ENCODE measurements at places on chromosomes 2 and 18.
A peak's percentile ranks its signal among the peaks of the same experiment; 100 is the strongest.

- no peak for DNase-seq
Measured at GRCh38 chr2:62908145-62908544, 142.5 kb upstream of the OTX1 start.

- no peak for DNase-seq
Measured at GRCh38 chr2:23542230-23542789, 157.3 kb downstream of the KLHL29 start.

DNA sequence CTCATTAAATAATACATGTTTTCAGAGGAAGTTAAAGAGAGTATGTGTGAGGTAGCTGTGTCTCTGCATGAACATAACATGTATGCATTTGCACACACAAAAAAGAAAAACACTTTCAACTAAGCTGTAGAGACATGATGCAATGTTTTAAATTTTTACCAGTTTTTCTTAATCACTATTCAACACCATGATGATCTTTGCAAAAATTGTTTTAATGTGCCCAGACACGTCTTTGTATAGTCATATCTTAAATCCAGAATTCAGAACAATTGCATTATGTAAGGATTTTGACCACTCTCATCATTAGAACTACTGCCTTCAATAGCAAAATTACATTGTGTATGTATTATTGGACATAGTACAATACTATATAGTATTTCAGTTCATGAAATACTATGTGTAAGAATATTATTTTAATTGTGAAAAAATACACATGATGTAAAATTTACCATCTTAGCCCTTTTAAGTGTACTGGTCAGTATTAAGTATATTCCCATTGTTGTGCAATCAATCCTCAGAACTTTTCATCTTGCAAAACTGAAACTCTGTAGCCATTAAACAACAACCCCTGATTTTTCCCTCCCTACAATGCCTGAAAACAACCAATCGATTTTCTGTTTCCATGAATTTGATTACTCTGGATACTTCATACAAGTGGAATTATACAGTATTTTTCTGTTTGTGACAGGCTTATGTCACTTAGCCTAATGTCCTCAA, 104.5 kb upstream of the ACVR2A start:
- no peak for DNase-seq

DNA sequence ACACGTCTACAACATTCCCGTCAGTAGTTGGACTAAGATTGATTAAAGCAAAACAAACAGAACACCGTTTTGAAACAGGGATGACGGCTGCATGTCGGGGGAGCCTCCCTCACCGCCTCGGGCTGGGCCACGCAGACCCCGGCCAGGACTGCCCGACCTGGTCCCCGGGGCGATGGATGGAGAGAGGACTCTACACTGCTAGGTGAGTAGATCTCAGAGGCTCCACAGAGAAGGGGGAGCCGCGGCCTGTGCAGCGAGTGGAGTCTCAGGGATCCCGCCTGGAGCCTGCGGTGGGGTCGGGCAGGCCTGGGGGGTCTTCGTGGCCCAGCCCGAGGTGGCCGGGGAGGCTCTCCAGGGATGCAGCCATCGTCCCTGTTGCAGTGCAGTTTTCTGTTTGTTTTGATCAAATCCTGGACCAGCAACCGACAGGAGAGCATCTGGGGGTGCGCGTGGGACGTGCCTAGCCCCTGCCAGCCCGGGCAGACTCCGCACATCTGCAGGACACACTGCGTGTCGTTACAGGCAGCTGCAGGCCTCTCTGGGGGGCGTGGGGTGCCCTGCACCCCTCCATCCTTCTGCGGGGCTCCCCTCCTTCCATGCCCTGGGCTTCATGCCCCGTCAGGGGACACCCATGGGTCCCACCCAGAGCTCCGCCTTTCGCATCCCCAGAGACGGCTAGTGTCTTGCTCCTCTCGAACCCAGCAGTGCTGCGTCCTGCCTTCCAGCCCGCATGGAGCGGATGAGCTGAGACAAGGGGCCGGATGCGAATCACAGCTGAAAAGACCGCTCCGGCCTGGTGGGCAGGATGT, 143.6 kb downstream of the RTP5 start:
- no peak for DNase-seq

GRCh38 chr2:132680544-132680943, 10.5 kb upstream of the LYPD1 start:
- DNase-seq, result no peak

GRCh38 chr2:211033765-211034164, 477.4 kb downstream of the CPS1 start:
- no peak for DNase-seq

DNA sequence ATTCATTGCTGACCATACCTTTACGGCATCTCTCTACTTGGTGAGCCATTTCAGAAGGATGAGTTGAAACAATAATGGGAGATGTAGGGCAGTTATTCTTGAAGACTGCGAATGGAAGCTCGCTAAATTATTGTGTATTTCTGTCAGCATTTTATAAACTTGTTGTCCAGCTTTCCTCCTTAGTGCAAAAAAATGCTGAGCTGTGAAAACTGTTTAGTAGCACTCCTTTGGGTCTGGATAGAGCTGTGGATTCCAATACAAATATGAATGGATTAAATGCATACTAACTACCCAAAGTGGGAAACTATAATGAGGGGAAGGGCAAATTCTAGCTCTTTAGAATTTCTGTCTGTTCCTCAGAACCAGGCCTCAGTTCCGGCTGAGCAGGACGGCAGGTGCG, 461.6 kb downstream of the TXNL1 start:
- DNase-seq, result no peak

- peak; percentile 18 for DNase-seq
Measured at GRCh38 chr2:74261204-74261864, 62.9 kb downstream of the MTHFD2 start.

DNA sequence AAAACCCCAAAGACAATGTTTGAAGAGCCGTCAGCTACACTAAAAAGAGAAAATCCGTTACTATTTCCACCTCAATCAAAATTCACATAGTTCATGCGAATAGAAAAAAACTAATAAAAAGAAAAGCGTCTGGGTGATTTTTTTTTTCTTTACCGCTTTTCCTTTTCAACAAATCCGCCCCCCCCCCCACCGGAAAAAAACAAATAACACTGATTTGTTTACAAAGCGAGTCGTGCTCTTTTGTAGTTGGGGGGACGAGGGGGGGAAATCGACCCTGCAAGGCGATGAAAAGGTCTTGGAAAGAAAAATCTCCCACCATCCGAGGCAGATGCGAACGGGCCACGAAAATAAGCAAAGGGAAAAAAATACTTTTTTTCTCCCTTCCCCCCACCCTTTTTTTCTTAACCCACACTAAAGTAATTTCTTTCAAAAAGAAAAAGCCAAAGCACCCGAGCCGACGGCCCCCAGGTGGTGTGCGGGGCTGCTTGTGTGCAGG, 638 bp downstream of the ZNF521 start:
- no peak for DNase-seq

DNA sequence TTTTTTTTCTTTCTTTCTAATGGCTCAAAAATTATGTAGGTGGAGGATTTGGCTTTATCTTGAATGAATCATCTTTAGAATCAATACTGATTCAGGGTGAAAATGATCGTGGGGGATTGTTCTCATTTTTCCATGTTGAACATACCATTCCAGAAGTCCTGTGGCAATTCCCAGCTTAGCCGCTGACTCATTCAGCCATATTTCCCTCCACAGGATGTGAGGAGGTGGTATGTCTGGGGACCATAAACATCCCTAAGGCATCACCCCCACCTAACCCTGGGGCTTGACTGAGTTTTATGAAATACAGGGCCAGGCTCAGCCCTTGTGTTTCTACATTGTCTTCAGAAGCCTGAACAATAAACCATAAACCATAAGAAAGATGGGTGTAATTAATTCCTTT, 92.7 kb upstream of the FN1 start:
- DNase-seq, result no peak

- DNase-seq, result no peak
Measured at GRCh38 chr18:61400016-61400635, 66.9 kb downstream of the CDH20 start.

DNA sequence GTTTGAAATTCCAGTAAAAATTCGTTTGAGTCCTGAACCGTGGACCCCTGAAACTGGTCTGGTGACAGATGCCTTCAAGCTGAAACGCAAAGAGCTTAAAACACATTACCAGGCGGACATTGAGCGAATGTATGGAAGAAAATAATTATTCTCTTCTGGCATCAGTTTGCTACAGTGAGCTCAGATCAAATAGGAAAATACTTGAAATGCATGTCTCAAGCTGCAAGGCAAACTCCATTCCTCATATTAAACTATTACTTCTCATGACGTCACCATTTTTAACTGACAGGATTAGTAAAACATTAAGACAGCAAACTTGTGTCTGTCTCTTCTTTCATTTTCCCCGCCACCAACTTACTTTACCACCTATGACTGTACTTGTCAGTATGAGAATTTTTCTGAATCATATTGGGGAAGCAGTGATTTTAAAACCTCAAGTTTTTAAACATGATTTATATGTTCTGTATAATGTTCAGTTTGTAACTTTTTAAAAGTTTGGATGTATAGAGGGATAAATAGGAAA, 80.7 kb downstream of the ACSL3 start:
- DNase-seq, result no peak

DNA sequence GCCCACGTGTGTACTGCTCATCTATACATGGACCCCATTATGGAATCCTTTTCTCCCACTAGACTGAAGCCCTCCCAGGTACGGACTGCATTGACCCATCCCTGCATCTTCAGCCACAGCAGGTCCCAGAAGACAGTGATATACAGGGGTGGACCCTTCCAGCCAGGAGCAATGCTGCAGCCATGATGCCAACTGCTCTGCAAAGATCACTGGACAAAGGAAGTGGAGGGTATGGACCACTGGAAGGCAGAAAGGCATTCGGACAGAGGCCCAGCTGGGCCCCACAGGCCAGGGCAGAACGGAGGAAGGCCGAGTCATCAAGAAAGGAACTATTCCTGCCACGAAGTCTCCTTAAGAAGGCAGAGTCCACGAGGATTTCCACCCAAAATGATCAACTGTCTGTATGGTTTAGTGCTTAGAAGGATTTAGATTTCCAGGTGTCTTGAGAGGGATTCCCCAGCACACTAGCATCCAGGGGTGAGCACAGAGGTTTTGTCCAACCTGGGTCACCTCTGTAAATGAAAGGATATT, 93.4 kb downstream of the TWIST2 start:
- DNase-seq, result no peak

- no peak for DNase-seq
Measured at GRCh38 chr2:20472569-20472968, 25.7 kb downstream of the RHOB start.

GRCh38 chr2:196453613-196454047, 185.9 kb upstream of the CCDC150 start:
- DNase-seq, result no peak

GRCh38 chr2:8551622-8552074, 130.2 kb upstream of the ID2 start:
- no peak for DNase-seq

DNA sequence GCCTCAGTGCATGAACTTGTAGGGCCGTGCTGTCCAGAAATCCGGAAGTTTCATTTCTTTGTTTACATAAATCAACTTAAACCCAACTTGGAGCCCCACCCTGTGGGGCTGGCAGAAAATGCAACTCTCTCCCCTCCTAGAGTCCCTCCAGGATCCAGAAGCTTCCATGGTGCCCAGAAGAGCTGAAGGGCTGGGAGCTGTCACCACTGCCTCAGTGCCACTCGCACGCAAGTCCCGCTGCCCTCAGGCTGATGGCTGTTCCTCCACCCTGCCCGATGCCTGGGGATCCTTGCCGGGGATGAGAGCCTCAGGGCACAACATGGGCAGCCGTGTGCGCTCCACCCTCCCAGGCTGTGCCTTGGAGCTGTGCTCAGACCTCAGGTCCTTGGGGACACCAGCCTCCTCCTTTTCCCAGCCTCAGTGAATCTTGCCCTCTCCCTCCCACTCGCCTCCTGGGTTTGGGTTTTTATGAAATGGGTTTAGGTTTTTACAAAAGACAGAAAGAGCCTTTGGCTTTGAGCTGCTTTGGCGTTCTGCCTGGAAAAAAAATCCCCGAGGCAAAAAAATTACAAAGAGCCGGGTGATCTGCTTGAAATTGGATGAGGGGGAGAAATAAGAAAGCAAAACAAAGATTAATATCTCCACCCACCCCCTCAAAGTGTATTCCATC, 155.2 kb downstream of the TWIST2 start:
- no peak for DNase-seq

GRCh38 chr2:214730248-214730647, 79.2 kb downstream of the BARD1 start:
- DNase-seq, result no peak

DNA sequence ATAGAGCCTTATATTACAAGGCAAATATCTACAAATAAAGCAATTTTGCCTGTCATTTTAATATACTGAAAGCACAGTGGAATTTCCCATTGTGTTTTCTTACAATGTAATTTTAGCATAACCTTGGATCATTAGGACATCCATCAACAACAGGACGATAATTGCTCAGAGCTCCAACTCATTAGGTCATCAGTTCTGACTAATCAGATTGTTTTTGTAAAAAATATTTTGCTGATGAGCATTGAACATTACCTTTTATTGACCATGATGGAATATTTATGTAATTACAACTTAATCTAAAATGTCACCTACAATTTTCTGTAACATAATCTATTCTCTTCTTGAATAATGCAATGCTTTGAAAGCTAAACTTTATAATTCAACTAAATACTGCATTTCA, 215.3 kb upstream of the DSEL start:
- no peak for DNase-seq

- no peak for DNase-seq
Measured at GRCh38 chr2:25103287-25103871, 61.5 kb downstream of the EFR3B start.
